ENCODE measurements at places on chromosomes 6 and 20.

- DNase-seq, result no peak
Measured at GRCh38 chr6:149500096-149500495, 15.3 kb upstream of the ZC3H12D start.

DNA sequence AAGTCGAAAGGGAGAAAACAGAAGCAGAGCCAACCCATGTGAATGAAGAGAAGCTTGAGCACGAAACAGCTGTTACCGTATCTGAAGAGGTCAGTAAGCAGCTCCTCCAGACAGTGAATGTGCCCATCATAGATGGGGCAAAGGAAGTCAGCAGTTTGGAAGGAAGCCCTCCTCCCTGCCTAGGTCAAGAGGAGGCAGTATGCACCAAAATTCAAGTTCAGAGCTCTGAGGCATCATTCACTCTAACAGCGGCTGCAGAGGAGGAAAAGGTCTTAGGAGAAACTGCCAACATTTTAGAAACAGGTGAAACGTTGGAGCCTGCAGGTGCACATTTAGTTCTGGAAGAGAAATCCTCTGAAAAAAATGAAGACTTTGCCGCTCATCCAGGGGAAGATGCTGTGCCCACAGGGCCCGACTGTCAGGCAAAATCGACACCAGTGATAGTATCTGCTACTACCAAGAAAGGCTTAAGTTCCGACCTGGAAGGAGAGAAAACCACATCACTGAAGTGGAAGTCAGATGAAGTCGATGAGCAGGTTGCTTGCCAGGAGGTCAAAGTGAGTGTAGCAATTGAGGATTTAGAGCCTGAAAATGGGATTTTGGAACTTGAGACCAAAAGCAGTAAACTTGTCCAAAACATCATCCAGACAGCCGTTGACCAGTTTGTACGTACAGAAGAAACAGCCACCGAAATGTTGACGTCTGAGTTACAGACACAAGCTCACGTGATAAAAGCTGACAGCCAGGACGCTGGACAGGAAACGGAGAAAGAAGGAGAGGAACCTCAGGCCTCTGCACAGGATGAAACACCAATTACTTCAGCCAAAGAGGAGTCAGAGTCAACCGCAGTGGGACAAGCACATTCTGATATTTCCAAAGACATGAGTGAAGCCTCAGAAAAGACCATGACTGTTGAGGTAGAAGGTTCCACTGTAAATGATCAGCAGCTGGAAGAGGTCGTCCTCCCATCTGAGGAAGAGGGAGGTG, 38.7 kb downstream of the ZBTB2 start:
- DNase-seq, result no peak

- DNase-seq, result no peak
Measured at GRCh38 chr6:133591275-133591674, 297.6 kb upstream of the TCF21 start.

DNA sequence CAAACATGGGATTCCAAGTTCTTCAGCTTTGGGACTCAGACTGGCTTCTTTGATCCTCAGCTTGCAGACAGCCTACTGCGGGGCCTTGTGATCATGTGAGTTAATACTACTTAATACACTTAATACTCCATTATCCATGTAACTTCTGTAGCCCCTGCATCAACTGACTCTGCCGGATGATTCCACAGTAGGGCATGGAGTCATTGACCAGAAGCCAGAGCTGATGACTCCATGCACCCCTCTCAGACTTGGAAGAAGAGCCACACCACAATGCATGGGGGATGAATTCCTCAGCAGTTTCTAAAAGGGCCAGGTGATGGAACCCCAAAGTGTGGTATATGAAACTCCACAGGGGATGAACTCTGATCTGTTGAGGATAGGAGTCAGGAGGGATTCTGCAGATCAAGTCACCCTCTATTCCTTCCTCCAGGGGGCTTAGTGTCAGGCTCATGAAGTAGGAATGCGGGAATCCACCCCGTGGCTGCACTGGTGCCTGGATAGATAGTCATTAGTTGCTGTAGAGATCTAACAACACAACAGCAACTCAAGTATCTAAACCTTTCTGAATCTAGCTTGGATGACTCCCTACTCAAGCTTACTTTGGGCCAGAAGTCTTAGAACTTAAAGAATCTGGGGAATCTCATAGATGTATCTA, 70.2 kb downstream of the GPR6 start:
- no peak for DNase-seq

DNA sequence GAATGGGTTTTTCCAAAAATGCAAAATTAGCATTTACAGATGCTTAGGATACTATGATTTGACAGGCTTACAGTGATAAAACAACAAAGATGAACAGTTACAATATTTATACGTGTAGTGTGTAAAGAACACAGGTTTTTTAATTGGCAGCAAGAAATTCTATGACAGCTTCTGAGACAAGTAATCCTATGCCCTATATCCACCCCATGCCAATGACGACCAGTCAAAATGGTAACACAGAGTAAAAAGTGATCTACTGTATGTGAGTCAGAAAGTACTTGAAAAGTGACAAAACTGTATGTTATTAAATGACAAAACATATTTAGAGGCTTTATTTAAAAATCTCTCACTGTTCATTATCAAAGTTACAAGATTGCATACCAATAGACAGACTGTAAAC, 99.5 kb downstream of the PRDM1 start:
- DNase-seq, result no peak

DNA sequence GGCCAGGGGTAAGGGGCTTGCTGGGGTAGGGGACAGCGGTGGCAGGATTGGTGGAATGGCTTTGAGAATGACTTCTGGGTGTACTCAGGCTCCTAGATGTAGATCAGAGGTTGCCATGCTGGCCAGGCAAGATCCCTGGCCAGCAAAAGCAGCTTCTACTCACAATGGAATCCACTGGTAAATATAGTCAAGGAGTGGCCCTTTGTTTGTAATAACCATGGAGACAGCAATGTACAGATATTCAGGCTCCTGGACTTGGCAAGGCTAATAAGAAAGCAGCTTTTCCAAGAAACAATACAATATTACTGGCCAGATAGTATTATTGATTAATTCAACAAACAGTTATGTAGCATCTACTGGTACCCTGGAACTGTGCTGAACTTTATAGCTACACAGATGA, 37.9 kb downstream of the CDH26 start:
- no peak for DNase-seq

All from RWPE1 (cell line).